ENCODE measurements at places on chromosomes 1 and 21.

DNA sequence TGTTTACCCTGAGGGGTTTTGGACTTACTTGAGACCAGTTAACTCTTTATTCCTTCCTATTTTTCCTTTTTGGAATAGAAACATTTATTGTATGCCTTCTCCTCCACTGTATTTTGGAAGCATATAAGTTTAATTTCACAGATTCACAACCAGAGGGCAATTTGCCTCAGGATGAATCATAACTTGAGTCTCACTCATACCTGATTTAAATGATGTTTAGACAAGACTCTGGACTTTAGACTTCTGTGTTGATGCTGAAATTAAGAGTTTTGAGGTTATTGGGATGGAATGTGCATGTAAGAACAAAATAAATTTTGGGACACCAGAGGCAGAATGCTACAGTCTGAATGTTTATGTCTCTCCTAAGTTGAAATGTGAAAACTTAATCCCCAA is 7.1 kb upstream of the ADAM30 start:
- DNase-seq = no peak

GRCh38 chr1:150535511-150536287 is 13.5 kb upstream of the ADAMTSL4 start:
- DNase-seq = no peak

DNA sequence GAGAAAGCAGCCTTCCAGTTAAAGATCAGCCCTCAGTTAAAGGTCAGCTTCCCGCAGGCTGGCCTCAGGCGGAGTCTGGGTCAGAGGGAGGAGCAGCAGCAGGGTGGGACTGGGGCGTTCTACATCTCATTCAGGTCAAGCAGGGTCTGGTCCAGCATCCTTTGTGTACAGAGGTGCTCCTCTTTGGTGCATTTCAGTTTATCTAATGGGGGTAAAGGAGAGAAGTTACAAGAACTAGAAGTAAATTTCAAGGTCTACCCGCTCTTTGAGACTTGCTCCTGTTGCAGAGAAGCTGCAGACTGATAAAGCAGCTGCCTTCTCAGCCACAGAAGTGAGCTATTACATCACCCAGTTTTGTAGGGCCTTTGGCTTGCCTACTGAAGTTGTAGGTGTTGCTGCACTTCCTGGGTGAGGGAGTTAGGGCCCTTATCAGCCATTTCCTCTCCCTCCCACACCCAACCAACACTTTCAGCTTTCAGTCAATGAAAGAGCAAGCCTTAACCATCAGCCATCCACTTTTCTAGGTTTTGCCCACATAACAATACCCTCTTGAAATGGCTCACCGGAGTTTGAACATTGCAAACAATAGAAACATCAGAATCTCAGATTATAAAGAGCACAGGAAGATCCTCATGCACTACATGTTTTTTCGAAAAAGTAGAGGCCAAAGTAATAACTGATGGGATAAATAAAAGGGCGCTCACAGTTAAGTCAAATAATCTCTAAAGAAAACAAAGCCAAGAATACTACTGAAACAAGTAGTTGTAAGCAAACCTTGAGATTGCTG is 2.8 kb upstream of the NUP210L start:
- DNase-seq = peak; percentile 42

DNA sequence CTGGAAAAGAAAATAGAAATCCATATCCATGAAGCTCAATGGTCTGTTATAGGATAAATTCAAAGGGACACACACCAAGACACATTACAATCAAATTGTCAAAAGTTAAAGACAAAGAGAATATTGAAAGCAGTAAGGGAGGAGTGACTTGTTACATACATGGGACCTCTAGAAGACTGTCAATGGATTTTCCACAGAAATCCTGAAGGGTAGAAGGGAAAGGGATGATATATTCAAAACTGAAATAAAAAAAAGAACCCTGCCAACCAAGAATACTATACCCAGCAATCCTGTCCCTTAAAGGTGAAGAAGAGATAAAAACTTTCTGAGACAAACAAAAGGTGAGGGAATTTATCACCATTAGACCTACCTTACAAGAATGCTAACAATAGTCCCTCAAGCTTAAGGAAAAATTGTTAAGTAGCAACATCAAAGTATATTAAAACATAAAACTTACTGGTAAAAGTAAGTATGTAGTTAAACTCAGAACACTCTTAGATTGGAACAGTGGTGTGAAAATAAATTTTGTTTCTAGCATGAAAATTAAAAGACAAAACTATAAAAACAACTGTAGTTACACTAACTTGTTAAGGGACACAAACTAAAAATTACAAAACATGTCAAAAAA is 103.2 kb upstream of the APP start:
- DNase-seq = no peak

- DNase-seq = no peak
Observed at GRCh38 chr21:45029298-45029947, 45.0 kb upstream of the ADARB1 start.

- no peak for DNase-seq
Observed at GRCh38 chr1:203088441-203088840, 2.6 kb upstream of the MYOG start.

GRCh38 chr1:46171351-46171750 is 3.5 kb upstream of the TSPAN1 start:
- DNase-seq = no peak

DNA sequence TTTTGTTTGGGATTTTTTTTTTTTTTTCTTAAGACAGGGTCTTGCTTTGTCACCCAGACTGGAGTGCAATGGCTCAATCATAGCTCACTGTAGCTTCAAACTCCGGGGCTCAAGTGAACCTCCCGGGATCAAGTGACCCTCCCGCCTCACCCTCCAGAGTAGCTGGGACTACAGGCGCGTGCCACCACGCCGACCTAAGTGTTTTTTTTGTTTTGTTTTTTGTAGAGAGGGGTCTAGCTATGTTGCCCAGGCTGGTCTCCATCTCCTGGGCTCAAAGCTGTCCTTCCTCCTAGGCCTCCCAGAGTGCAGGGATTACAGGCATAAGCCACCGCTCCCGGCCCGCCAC is 776 bp downstream of the HLCS start:
- no peak for DNase-seq

DNA sequence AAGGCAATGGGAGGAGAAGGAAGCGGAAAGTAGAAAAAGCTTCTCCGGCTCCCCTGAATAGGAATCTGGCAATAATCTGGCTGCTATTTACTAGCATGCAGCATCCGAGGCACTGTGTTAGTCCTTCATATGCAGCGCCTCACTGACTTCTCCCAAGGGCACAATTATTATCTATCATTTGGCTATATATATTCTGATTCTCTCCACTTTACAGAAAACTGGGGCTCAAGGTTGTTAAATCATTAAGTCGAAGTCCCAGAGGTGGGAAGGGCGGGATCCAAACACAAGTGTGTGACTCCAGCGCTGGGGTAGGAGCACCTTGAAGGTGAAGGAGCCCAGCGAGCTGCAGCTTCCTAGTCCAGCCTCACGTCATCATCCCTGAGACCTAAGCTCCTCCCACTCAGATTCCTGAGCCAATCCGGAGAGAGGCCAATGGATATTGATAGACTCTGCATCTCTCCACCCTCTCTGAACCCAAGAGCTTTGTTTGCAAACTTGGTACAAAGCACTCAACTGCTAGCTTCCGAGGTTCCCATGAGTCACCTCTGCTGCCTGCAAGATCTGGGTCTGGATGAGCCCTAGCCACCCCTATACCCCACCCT is 16.6 kb upstream of the EYA3 start:
- DNase-seq = no peak

- no peak for DNase-seq
Observed at GRCh38 chr1:38062361-38063288, 16.0 kb upstream of the POU3F1 start.

DNA sequence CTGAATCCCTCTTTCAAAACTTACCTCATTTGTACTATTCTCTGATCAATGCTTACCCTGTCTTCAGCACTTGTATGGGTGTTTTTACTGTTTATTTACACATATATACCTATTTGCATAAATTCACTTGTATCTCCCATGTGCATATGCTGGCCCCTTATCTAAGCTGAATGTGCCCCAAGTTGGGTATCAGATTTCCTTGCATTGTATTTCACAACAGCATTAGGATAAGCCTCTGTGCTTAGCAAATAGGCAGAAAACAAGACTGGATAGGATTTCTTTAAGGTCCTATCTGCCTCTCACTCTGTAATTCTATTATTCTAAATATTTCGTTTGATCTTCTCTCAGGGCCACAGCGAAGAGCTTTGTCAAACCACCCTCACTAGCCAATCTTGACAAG is 45.9 kb upstream of the IPO9 start:
- no peak for DNase-seq

DNA sequence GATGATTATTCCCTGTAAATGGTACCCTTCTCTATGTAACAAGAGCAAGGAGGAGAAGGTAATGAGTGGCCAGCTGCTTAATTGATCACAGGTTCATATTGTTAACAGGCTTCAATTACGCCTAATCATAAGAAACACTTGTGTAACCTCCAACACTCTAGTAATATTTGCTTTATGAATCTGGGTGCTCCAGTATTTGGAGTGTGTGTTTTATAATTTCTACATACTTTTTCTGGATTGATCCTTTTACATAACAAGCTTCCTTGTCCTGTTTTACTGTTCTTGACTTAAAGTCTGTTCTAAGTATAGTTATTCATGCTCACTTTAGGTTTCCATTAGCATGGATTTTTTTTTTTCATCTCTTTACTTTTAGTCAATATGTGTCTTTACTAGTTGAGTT is 984.2 kb downstream of the AMY1C start:
- no peak for DNase-seq

DNA sequence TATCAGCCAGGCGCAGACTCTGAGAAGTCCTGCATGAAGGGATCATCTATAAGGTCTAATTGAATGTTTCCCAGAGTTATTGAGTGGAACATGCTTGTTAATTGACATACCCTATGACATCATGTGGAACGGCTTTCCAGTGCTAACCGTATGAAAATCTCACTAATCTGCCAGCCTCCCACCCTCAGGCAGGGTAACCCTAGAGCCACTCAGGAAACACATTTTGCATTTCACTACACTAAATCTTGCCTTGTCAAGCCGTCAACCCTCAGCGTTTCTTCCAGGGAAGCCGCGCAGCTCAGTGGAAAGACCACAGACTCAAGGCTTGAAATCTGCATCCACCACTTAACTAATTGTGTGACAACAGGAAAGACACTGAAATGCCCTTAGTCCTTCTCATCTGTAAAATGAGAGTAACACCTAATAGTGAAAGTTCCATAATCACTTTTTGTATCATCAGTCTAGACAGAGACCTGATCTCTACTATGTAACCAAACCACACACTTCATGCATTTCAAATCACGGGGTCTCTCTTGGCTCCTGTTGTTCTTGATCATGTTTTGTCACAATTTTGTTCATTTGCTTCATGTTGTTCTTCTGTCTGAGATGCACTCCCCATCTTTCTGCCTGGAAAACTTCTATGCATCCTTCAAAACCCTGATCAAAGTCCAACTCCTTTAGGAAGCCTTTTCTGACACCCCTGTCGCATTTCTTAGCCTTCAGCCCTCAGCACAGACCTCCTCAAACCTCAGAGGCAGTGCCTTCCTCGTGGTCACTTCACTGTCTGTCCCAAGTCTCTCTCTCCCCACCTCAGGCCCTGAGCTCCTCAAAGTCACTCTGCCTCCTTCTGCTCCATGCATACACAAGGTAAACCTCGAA is 246.5 kb downstream of the TOMM20 start:
- DNase-seq = no peak

- DNase-seq = peak; percentile 61
Observed at GRCh38 chr1:9724706-9725476, 73.4 kb downstream of the PIK3CD start.

DNA sequence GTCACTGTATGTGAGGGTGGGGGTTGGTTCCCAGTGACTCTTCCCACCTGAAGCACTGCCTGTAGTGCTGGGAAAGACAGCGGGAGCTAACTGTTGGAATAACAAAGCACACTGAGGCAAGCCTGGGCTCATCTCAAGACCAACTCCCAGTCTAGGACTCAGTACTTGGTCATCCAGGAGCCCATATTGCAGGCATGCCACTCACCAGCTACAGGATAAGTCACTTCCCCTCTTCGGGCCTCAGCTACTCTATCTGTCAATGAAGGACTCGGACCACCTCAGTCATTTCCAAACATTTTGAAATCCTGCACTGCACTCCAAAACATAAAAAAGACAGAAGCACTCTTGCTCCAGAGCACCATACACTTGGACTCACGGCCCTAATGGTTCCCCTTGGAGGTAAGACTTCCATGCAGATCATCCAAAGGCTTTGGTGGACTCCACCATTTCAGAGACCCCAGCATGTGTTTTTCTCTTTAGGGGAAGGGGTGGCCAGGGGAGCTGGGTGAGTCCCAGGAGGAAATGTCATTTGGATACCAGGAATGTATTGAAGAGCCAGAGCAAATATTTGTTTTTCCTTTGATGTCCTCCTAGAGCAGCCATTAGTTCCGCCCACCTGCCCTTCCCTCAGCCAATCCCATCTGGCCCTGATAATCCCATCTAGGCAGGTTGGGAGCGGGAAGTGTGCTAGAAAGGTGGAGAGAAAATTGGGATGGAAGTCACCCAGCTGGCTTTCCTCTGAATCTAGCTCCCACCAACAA is 3.1 kb downstream of the NUAK2 start:
- no peak for DNase-seq

GRCh38 chr1:45925728-45926287 is 122.4 kb downstream of the MAST2 start:
- DNase-seq = no peak

GRCh38 chr1:214136324-214136919 is 144.5 kb upstream of the SMYD2 start:
- DNase-seq = no peak

DNA sequence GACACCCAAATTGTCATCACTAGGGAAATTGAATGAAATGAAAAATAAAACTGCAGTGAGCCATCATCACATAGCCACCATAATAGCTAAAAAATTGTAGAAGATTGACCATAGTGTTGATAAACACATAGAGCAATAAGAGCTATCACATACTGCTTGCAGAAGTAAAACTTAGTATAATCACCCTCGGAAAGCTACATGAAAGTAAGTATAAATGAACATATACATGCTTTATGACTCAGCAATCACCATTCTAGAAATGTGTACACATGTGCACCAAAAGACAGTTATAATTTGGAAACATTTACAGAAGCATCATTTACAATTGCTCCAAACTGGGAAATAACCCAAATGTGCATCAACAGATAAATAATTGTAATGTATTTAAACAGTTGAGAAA is 153.1 kb upstream of the LRRC7 start:
- DNase-seq = no peak

- no peak for DNase-seq
Observed at GRCh38 chr1:31715087-31715872, 11.5 kb upstream of the COL16A1 start.
